ENCODE measurements at places on chromosomes 16 and 17.
A peak's percentile ranks its signal among the peaks of the same experiment; 100 is the strongest.

DNA sequence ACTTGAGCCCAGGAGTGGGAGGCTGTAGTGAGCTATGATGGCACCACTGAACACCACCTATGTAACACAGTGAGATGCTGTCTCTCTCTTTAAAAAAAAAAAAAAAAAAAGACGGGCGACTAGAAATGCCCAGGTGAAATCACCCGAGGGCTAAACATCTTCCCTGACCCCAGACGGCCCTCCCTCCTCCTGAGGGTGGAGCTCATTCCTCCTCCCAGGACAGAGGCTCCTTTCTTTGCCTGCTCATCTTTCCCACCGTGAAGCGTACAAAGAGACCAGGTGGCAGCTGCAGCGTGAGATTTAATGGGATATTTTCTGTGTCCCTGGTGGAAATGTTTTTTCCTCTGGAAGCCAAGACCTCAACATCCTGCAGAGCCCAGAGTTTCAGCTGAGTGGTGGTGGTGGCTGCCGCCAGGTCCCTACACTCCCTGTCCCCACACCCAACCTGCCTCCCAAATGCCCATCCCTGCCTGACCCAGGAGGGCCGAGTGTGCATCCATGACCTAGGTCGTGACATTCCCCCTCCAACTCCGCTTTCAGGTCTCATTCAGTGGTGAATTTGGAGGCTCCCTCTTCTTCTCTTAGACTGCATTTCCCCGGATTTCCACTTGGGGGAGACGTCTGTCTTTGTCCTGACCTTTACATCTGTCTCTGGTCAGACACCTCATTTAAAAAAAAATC lies 14.4 kb upstream of the GPRC5B start:
- peak; percentile 47 for DNase-seq

- no peak for DNase-seq
Observed at GRCh38 chr17:71548540-71549190, 572.2 kb upstream of the SOX9 start.

DNA sequence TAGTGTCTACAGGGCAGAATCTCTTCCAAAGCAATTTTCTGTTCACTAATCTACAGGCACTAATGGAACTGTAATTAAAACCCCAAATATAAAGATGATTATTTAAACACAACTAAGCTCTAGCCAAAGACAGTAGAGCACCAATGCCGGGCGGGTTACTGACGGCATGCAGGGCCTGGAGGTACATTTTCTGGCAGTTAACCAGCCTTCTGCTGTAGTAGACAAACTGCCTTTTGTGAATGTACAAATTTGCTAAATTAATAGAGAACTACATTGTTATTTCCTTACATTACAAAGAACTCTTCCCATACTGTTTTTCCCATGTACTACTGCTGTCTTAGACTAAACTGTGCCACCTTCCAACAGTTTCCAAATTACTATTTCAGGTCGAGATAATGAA lies 107.8 kb downstream of the TRIM37 start:
- no peak for DNase-seq

DNA sequence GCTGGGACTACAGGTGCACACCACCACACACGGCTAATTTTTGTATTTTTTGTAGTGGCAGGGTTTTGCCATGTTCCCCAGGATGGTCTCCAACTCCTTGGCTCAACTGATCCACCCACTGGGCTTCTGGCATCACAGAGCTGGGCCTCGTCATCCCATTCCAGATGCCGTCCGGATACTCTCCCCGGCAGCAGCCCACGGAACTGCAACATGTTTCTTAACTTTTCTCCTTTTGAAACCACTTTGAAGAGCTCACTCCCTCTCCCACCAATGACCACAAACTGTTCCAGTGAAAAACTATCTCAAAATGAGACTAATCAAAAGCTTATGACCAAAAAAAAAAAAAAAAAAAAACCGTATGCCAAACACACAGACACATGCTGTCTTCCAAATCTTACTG lies 17.6 kb downstream of the PEMT start:
- no peak for DNase-seq

- DNase-seq, result no peak
Observed at GRCh38 chr17:50268743-50269275, 5.5 kb upstream of the TMEM92 start.

GRCh38 chr16:27217256-27217655 lies 13.9 kb downstream of the KDM8 start:
- peak; percentile 85 for DNase-seq

GRCh38 chr17:79027925-79028491 lies 4.0 kb downstream of the C1QTNF1 start:
- DNase-seq, result no peak

DNA sequence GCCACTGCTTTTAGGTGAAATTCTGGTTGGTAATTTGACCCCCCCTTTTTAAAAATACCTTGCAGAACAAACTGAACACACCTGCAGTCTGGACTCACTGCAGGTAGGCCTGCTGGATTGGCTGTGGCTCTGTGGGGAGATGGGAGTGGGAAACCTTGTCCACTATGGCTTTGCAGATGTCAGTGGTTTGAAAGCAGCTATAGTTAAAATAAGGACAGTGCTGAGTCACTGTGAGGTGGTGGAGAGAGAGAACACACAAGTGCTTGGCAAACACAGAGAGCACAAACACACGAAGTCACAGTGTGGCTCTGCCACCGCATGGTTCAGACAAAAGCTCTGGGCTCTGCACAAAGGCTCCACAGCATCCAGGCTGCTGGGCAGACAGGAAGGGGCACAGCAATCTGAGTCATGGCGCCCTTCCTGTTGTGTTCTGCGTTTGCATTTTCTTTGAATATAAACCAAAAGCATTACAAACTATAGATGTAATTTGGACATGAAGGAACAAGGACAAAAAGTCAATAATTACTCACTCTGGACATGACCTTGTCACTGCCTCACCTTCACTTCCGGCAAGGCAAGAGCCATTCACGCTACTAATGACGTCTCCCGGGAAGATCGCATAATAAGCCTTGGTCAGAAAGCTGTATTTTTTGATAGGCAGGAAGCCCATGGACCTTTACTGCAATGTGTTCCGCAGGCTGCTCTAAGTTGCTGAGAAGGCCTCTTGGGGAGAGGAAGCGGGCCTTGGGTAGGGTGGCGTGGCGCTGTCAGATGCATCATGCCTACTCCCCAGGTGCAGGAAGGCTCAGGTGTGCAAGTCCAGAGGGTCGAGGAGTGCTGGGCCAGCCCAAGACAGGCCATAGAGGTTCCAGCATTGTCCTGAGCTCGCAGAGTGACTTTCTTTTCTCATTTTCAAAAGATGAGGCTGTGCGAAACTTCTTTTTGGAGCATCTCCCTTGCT lies 60.1 kb upstream of the MED9 start:
- no peak for DNase-seq

DNA sequence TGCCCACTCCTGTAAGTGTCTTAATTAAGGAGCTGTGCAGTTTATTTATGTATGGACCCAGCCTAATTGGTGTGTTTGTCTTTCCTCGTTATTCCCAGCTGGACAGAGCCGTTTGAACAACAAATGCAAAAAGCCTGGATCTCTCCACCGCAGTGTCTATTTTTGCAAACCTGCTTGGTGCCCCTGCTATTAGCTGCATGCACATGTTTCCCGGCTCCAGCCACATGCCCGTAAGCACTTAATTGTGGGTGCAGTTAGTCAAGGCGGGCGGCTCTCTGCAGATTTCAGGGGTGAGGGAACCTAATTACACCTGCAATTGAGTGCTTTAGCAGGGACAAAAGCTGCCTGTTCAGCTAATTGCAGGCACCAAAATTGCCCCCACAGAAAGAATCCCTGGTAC lies 74.0 kb upstream of the GSE1 start:
- DNase-seq, result no peak

GRCh38 chr16:72937916-72938794 lies 109.8 kb downstream of the ZFHX3 start:
- DNase-seq, result no peak

GRCh38 chr17:83164490-83164889 lies 85.1 kb downstream of the METRNL start:
- DNase-seq, result no peak

DNA sequence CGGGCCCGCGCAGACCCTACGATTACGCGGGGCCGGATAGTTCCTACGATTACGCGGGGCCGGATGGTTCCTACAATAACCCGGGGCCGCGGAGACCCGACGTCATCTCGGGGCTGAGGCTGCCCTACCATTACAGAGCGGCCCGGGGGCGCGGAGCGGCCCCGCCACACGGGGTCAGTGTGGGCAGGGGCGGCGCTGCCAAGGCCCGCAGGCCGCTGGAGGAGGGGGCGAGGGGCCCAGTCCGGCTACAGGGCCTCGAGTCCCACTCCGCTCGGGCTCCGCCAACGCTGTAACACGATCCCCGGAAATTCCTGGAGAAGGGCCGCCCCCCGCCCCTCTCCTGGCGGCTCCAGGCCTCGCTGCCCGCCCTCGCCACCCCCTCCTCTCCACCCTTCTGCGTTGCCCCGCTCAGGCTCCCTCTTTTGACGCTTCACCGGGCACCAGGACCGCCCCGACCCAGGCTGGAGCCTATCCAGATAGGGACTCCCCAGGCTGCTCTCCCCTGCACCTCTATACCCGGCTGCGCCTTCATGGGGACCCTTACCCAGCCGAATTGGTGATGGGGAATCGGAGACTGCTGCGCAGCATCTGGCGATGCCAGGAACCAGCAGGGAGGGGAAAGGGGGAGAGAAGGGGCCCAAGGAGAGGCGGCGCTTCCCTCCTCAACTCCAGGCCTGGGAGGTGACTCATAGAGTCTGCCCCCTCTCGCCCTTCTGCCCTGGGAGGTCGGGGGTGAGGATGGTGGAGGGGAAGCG lies at the start of gene RAB34:
RAB34 (minus strand) TSS at position 291 of the 755 bp plus-strand sequence. CDS start 602 bp downstream, outside the sequence.
- DNase-seq, result peak; percentile 95

DNA sequence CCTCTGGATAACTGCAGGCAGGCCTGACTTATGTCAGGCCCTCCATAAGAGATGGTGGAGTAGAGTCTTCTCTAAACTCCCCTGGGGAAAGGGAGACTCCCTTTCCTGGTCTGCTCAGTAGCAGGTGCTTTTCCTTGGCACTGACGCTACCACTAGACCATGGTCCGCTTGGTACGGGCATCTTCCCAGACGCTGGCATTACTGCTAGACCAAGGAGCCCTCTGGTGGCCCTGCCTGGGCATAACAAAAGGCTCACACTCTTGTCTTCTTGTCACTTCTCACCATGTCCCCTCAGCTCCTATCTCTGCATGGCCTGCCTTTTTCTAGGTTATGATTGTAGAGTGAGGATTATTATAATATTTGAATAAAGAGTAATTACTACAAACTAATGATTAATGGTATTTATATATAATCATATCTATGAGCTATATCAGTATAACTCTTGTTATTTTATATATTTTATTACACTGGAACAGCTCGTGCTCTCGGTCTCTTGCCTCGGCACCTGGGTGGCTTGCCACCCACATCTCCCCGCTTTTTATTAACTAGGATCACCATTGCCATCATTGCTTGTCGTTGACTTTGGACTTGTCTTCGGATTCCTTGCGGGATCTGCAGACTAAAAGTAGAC lies 59.8 kb upstream of the ARL4D start:
- no peak for DNase-seq

- DNase-seq, result no peak
Observed at GRCh38 chr16:54270711-54271110, 15.9 kb downstream of the IRX3 start.

GRCh38 chr16:18047761-18048160 lies 288.8 kb downstream of the NPIPA8 start:
- no peak for DNase-seq

DNA sequence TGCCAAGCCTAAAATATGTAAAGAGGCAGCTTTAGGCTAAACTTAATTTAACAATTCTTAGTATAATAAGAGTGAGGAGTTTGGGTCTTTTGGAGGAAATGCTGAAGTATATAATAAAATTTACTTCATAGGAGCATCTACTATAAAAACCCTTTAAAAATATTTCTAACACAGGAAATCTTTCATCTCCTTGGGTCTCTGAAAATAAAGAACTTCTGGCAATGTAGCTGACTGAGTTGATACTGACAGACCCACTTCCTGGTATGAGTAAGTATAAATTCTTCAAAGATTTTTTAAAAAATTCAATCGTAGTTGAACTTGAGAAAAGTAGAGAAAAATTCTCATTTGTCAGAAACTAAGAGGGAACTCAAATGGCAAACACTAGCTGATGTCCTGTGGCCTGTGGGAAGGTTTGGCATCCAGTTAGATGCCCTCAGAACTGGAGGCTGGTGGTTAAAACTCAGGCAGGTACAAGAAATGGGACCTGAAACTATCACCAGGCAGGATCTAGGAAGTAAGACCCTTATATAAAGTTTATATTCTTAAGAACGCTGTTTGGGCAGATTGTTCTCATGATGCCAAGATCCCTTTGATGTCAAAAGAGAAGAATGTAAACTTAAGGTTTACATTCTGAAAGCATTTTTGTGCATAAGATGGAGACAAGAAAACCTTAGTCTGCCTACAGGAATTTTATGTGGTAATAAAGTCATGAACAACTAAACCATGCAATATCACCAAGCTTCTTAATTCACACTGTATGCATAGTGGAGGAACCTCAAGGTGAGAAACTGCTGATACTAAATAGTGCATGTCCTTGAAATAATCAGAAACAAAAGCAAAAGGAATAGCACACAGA lies 6.2 kb downstream of the KRTAP4-6 start:
- no peak for DNase-seq

DNA sequence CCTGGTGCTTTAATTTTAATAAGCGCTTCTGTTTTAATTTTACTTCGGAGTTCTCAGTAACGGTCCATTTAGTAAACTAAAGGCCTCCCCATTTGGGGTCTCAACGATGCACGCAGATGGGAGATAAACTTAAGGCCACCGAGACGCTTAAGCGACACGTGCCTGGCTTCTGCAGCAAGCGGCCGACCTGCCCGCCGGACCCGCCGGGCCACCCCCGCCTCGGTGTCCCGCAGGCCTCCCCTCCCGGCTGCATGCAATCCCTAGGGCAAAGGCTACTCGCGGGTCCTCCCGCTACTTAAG lies 592 bp downstream of the GCSH start:
- no peak for DNase-seq
